ENCODE measurements at places on chromosomes 1 and 21. TPM values are rescaled to one million over a fixed set of nuclear protein-coding genes. Genes with fewer than 3 reads are reported as not detected.

DNA sequence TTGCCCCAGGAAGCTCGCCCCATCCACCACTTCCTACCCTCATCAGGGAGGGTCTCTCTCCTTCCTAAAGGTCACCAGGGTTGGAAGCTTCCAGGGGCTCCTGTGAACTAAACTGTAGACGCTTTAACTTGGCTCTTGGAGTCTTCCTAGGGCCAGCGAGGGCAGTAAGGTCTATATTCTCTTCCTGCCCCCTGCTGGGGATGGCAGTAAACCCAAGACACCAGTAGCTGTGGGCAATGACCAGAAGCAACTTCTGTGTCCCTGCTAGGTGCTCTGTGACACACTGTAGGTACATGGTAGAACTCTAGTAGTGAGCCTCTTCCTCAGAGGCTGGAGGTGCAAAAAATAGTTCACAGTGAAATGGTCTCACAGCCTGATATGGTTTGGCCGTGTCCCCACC is 30.0 kb downstream of the KCND3 start:
- DNase-seq: no peak

The AKR7A3 gene
- 82.8 TPM for total RNA-seq

DNA sequence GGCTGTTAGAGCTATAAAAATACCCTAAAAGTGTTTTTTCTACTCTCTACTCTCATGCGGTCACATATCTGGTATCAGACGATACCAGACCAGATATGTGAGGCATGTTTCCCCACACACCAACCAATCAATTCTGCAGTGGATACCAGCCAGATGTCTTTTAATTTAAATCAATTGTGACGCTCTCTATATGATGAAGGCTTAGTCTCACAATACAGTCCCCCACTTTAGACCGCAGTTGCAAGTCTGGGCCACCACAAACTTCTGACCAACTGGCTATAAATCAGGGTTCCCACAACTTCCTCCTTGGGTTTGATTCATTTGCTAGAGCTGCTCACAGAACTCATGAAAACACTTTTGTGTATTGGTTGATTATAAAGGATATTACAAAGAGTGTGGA is 586.1 kb upstream of the ZP4 start:
- DNase-seq: no peak

GRCh38 chr1:207230441-207230840 is 91.0 kb upstream of the CD55 start:
- no peak for DNase-seq

GRCh38 chr1:37495875-37496274 is 18.7 kb downstream of the MEAF6 start:
- DNase-seq: no peak

DNA sequence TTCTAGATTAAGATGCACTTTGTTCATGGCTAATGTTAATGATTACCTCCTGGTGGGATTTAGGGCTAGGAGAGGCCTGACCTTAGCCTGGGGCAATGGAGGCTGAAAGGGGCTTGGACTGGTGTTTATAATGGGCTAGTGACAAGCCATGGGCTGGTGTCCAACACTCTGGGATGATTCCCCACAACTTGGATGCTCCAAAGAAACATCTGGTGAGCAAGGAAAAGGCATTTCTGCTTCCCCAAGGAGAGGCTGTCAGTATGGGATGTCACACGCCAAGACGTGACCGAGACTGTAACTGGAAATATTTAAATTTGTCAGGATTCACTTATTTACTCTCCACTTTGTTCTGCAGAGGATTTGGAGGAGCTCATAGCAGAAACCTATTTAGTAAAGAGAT is 45.2 kb downstream of the PTPRU start:
- no peak for DNase-seq

DNA sequence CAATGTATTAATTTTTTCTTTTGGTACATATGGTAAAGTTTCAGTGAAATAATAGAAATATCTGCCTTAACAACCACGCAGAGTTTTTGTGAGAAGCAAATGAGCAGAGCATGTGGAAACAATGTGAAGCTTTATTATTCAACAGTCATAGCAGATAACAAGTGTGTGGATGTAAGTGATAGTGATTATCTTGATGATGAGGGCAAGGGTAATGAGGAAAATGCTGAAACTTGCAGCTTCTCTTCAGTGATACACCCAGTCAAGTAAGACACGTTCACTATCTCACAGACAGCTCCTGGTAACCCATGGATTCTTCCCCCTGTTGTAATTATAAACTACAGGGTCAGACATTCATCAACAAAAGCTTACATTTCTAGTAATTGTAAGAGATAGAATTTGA is 14.6 kb upstream of the OR2L5 start:
- DNase-seq: no peak

- DNase-seq: no peak
Observed at GRCh38 chr1:119882132-119883049, 13.9 kb downstream of the ADAM30 start.

DNA sequence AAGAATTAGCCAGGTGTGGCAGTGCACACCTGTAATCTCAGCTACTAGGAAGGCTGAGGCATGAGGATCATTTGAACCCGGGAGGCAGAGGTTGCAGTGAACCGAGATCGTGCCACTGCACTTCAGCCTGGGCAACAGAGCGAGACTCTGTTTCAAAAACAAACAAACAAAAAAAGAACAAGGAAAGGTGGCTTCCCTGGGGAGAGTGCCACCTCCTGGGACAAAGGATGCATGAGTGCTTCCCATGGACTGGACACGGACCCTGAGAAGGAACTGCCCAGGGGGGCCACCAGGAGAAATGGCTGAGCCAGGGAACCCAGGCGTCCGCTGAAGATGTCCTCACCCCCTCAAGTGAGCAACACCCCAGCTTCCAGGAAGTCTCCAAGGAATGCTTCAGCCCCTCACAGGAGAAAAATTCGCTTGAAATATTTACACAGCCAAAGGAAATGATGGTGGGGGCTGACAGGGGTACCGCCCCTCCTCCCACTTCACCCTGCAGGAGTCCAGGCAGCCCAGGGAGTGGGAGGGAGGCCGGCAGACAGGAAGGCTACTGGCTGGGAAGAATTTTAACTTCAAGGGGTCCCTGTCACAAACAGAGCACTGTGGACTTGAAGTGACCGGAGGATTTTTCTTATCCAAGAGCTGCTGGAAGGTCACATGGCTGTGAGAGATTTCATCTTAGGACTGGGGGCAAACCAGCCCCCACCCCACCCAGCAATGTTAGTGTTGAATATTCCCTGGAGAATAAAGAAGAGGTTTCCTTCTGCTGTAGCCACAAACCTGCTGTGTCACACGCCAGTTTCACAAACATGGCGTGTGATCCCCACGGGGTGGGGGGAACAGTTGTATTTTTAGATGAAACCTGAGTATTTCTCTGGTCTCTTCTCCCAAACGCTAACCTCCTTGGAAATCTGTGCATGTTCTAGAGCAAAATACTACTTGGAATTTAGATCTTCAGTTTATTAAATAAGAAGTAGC is 90.8 kb upstream of the SLC25A33 start:
- DNase-seq: no peak

GRCh38 chr1:22275626-22276395 is 132.9 kb upstream of the WNT4 start:
- DNase-seq: peak; percentile 80

The CYP4B1 gene
- 5.1 TPM for total RNA-seq

- no peak for DNase-seq
Observed at GRCh38 chr1:61536174-61537108, 188.5 kb downstream of the TM2D1 start.

GRCh38 chr1:91779548-91780021 is 106.4 kb downstream of the TGFBR3 start:
- DNase-seq: no peak

DNA sequence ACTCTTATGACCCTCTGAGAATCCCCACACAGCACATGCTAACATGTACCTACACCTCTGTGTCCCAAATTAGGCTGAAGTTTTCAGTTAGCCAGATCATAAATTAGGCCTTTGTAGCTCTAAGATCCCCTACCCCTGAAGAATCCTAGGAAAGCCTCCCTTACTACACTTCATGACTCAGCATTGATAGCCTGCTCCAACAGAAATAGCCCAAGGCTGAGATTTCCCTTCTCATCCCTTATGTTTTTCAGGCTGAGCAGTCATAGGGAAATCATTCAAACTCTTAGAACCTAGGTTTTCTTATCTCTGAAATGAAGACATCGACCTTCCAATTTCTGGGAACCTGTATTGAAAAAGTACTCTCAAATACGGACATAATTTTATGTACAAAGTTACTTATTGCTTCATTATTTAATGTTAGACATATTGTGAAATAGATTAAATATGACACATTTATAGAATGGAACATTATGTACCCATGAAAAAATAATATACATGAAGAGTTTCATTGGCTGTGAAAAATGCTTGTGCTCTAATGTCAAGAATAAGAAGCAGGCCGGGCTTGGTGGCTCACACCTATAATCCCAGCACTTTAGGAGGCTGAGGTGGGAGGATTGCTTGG is 122.4 kb upstream of the UBE2U start:
- no peak for DNase-seq

- DNase-seq: no peak
Observed at GRCh38 chr1:234662148-234662547, 52.2 kb upstream of the IRF2BP2 start.

The THEMIS2 gene
- 5.3 TPM for total RNA-seq

DNA sequence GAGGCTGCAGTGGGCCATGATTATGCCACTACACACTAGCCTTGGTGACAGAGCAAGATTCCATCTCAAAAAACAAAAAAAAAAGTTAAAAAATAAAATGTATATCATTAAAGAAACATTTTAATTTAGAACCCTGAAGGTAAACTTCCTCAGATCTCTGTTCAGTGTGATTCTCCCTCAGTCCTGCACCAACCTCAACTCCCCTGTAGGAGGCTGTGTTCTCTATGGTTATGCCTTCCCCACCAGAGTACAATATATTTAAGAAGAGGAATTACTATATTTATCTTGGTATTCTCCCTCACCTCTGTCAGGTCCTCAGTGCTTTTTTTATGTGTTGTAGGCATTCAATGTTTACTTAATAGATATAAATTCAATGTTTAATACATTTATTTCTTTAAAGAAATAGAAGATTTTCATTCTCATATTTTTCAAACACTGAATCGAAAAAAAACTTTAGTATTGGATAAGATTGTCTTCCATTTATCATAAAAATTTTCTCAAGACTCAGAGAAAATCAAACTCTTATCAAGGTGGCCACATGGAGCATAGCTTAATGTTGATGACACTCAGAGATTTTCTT is 4.8 kb upstream of the LRRC8B start:
- DNase-seq: peak; percentile 46

- no peak for DNase-seq
Observed at GRCh38 chr1:212738330-212738729, 38.7 kb upstream of the BATF3 start.

The KRTAP11-1 gene
- not detected for total RNA-seq

- no peak for DNase-seq
Observed at GRCh38 chr1:174740249-174740968, 259.3 kb upstream of the CACYBP start.

The TAS1R3 gene
- total RNA-seq: 0.43 TPM

DNA sequence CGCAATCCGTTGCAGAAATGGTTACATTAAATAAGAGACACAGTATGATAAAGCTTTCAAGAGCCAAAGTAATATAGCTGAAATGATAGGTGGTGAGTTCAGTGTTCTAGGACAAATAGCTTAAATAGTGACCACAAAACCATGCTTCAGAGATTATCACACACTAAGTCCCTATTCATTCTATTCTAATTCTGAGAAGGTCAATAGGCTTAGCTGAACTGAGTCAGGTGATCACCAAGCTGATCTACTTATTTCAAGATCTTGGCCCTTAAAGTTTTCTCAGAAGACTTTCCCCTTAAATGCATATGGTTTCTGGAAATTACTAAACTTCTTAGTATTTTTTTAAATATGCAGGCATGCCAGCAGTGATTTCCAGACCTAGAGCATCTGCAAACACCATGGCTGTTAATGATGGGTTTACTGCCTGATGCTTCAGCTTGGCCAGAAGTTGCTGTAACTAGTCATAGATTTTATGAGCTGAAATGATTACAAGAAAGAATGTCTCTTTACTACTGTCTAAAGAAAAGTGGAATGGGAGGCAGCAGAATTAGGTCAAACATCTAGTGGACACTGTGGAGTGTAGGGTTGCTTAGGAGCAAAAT is 242.9 kb downstream of the ST6GALNAC3 start:
- no peak for DNase-seq

The ETNK2 gene
- total RNA-seq: 7.6 TPM

- DNase-seq: no peak
Observed at GRCh38 chr1:14738235-14738634, 139.8 kb downstream of the KAZN start.

DNA sequence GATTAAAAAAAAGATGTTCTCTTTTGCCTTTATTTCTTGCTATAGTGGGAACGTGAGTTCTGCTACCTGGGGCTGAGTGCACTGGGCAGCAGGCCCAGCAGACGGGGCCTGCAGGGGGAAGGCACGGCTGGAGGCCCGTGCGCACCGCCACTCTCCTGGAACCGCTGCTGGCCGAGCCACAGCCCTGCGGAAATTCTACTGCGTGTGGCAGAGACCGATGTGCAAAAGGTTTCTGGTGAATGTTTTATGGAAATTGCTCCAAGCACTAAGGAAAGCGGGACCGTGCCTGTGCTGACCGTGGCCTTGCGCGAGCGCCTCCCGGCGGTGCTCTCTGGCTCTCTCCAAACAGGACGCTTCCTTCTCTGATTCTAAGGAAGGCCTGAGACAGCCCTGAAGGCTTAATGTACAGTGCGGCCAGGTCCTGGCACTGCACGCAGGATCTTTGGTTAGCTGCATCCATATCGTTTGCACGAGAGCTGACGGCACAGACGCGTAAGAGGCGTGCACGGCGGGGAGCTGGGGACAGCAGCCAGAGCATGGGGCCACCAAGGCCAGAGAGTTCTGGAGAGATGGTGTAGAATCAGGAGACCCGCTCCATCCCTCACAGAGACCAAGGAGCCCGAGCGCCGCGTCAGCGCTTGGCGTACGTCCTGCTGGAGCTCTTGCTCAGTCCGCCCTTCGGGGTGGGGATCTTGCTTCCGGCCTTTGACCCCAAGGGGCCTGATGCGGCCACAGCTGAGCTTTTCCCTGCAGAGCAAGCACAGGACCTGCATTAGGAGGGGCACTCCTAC is 18.7 kb upstream of the LRRC47 start:
- no peak for DNase-seq

DNA sequence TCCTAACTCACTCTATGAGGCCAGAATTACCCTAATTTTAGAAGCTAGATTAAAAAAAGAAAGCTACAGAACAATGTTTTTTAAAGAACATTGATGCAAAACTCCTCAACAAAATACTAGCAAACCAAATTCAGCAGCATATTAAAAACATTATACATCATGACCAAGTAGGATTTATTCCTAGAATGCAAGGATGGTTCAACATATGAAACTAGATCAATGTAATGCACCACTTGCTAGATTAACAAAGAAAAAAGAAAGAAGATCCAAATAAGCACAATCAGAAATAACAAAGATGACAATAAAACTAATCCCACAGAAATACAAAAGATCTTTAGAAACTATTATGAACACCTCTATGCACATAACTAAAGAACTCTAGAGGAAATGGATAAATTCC is 13.3 kb upstream of the PPT1 start:
- no peak for DNase-seq

GRCh38 chr21:34761758-34762330 is 93.0 kb downstream of the CLIC6 start:
- DNase-seq: no peak

DNA sequence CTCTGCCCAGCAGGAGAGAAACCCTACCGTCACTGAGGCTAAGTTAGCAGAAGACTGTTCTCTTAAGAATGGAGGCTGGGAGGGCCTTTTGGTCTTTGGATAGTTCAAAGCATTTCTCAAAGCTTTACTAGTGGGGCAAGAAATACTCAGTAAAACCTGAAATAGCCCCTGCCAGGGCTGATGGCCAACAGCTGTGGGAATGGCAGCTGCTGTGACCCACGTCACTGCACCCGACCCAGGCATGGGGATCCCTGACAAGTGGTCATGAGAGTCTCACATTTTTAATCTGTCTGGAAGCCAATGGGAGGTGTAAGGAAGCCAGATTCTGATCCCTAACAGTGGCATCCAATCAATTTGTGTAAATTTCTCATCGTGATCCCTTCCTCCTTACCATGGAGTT is 44.5 kb upstream of the ENAH start:
- no peak for DNase-seq

Measured in stomach (tissue), 19 donors.